ENCODE measurements at places on chromosomes 6 and 20. TPM values are rescaled to one million over a fixed set of nuclear protein-coding genes. Genes with fewer than 3 reads are reported as not detected.

DNA sequence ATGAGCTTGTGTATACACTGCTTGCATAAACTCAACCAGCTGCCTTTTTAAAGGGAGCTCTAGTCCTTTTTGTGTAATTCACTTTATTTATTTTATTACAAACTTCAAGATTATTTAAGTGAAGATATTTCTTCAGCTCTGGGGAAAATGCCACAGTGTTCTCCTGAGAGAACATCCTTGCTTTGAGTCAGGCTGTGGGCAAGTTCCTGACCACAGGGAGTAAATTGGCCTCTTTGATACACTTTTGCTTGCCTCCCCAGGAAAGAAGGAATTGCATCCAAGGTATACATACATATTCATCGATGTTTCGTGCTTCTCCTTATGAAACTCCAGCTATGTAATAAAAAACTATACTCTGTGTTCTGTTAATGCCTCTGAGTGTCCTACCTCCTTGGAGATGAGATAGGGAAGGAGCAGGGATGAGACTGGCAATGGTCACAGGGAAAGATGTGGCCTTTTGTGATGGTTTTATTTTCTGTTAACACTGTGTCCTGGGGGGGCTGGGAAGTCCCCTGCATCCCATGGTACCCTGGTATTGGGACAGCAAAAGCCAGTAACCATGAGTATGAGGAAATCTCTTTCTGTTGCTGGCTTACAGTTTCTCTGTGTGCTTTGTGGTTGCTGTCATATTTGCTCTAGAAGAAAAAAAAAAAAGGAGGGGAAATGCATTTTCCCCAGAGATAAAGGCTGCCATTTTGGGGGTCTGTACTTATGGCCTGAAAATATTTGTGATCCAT, 15.3 kb downstream of the TNFAIP3 start:
- no peak for DNase-seq

- no peak for DNase-seq
Observed at GRCh38 chr20:33217052-33217451, at the start of gene BPIFA3. Gene BPIFA3, plus strand, starts transcription at chr20:33217352. Its CDS starts 185 bp downstream, at chr20:33217537.

DNA sequence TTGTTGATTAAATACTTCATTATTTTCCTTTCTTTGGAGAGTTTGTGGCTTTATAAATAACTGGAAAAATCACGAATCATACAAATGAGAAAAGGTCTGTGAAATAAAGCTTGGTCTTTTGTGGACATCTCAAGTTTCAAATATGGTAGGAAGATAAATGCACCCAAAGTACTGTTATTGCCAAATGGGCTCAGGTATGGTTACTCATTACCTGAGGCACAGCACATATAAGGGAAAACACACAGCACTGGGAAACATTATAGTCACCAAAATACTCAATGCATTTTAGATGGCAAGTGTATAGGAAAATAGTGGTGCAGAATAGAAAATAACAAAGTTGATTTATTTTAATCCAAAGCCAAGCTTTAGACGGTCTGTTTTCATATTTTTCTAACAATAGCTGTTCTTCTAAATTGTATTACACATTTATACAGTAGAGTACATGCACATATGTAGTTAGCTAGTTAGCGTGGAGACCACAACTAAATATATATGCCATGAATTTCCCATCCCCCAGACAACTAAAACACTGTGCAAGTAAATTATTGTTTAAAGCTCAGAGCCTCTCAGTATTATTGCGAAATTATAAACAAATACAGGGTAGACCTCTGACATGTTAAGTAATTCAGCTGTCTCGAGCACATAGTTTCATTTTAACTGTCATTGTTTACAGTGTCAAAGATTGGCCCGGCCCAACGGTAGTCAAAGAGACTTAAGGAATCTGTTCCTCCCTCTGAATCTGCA, 336.0 kb downstream of the SYNE1 start:
- no peak for DNase-seq

GRCh38 chr20:3788685-3789155, 2.2 kb upstream of the CENPB start:
- no peak for DNase-seq

GRCh38 chr6:35209622-35210247, 4.0 kb upstream of the SCUBE3 start:
- DNase-seq: no peak

DNA sequence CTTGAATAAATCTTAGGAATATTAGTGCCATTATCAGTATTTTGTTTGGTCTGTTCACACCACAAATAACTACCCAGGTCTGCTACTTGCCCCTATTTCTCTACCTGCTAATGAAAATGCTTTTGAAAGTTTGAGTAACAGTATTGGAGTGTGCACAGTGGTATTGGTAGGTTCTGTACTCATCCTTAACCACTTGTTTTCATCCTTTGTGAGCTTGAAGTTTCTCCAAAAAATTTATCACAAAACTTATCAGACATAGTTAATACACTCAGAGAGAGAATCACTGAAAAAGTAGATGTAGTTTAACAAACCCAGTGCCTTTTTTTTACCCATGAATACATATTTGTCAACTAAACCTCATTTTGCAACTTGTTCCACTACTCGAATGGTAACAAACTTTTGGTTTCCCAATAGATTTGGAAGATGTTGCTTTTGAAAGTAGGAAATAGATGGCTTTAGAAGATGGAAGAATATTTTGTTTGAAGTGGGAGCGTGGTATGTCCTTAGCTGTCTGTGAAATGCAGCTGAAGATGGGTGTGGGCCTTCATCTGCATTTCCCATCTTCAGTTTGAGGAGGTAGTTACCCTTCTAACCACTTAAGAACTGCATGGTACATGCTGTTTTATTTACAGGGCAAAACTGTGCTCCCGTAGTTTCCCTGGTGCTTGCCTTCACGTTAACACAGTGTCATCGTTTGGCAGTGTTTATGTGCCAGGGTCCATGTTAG, 9.0 kb downstream of the PTPN1 start:
- no peak for DNase-seq

DNA sequence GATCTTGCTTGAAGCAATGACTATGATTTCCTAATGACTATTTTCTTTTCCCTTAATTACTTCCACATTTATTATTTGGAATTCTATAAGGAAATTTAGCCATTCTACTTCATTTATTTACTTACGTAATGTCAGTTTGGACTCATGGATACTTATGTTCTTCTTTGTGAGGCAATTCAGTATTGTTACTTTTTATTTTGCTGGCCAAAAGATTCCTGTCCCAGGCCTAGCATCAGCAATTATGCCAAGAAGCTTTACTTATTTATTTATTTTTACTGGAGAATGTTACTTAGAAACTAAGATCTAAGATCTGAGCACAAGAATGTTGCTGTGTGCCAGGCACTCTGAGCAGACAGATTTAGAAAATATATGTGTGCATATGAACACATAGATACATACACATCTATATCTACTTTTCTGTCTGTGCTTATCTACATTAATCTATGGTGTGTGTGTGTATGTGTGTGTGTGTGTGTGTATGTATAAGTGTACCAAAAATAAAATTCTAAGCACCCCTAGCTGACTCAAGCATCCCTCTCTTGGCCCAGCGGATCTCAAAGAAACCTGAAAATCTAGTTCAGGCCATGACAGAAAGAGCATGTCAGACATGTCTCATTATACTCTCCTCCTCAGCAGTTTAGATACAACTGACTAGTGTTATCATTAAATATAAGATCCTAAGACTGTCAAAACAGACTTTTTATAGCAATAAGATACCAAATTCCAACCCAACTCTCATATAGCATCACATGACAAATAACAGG, 640.0 kb upstream of the GJE1 start:
- no peak for DNase-seq

DNA sequence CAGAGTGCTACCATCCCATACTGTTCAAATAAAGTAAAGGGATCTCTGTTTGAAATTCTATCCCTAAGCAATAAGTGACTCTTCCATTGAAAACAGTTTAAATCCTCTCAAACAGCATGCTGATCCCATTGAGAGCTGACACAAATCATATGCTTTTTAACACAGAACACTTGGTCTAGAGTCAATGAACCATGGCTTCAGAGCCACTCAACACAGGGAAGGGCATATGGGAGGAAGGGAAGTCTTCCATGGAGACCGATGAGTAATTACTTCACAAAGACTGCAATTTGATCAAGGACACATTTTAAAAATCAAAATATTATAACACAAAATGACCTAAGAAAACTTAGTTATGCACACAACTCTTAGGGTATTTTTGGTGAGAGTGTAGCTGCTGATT, 1073.0 kb upstream of the MAP3K7 start:
- no peak for DNase-seq

GRCh38 chr20:15439551-15439950, 1102.1 kb upstream of the FLRT3 start:
- DNase-seq: no peak

- no peak for DNase-seq
Observed at GRCh38 chr6:22361576-22361975, 64.7 kb upstream of the PRL start.

DNA sequence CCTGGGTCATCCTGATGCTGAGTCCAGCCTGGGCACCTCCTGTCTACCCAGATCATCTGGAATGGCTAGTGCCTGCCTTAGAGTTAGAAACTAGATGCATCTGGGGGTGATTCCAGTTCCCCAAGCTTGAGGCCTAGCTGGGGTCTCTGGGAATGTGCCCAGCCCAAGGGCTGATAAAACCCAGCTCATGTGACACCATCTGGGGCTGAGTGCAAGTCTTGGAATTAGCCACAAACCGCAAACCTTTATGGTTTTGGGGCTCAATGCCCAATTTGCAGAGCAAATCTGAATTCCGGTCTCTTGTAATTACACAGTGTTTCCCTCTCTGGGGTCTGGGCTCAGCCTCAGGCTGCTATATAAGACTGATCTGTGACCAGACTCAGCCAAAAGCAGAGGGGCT, at the start of gene BPIFB4:
Gene BPIFB4 (plus strand): TSS at position 385 of the 400 bp plus-strand sequence. CDS start 1,884 bp downstream, outside the sequence.
- DNase-seq: no peak

DNA sequence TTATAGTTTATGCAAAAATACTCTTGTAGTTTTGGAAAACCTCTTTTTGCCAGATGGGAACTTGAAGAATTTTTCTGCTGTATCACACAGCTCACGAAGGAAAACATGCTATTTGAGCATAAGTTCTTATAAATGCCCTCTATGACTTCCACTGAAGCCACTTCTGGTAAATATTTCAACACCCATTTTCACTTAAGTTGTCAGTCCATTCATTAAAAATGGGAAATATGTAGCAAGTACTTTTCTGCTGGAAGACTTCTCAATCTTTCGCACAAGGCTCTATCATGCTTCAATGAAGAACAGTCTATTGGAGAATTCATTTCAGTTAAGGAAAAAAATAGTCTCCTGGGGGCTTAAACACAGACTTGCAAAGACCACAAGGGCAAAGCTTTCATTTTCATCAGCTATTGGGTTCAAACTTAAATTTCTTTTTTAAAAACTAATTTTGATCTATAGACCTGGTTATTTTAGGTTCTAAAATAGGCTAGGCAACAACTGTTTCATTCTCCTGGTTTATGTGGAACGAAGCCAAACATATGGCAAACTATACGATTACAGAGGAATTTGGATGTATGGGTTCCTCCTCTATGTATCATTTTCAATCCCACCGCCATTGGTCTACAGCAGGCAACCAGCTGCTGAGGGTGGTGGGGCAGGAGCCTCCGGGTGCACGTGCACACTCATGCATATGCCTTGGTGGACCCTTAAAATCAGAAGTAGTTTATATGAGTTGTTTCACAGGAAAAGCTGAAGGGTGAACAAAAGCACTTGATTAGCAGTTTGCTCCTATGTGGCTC, 38.7 kb downstream of the LAMA4 start:
- DNase-seq: no peak

DNA sequence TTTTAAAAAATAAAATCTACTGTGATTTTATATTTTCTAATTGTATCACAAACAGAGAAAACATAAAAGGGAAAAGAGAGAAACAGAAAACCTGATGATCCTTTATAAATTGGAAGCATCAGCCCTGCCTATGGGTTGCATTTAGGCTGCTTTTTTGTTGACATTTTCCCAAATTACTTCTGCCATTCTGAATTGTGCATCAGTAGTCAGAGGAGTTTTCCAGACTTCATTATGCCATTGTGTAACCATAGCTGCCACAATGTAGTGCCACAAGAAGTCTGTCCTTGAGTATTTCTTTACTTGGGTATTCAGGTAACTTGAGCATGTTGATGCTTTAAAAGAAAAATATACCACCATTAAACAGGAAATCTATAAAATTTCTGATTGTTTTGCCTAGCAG, 130.3 kb downstream of the HACE1 start:
- DNase-seq: no peak

GRCh38 chr6:52115891-52116604, 28.6 kb upstream of the PKHD1 start:
- no peak for DNase-seq

DNA sequence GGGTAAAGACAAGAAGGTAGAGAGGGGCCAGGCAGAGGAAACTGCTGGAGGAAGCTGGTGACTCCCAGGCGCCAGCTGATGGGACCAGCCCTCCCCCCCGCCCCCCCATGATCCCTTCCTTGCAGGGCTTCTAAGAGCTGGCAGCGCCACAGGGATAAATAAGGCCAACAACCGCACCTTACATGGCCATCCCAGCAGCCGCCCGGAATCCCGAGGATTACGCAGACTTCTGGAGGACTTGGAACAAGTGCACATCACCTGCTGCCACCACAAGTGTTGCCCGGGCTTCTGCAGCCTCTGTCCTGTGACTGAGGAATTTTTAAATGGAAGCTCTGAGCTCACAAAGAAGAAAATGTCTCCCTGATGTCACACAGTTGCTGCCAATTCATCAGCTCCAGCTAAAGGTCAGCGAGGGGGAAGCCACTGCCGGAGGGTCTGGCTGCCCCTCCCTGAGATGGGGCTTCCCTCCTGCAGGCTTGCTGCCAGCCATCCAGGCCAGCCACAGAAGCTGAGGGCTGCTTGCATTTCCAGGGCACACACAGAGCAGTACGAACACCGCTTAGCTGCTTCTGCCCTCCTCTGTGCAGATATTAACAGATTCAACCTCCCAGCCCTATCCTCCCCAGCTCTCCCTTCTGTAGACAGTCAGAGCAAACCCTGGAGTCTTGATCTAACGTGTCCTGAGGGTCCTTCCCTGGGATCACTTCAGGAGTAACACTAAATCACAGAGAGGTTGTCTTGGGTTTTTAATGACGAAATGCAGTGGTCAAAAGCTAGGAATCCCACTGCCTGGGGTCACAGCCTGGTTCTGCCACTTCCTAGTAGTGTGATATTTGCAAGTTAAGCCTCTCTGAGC, 38.6 kb upstream of the PIM1 start:
- no peak for DNase-seq

GRCh38 chr20:46572790-46573189, 22.3 kb upstream of the OCSTAMP start:
- no peak for DNase-seq

Gene CLIC5
- 0.07 TPM for total RNA-seq

Gene PKHD1
- not detected for total RNA-seq

Gene TAAR6
- total RNA-seq: not detected

Gene SAMD5
- total RNA-seq: 2.6 TPM

Gene ABHD16B
- total RNA-seq: not detected

Gene PPP1R3G
- 0.39 TPM for total RNA-seq

Gene PHACTR3
- total RNA-seq: not detected

Gene KCNB1
- under 0.01 TPM for total RNA-seq

Gene VNN1
- total RNA-seq: not detected

Gene GPSM3
- total RNA-seq: 7.1 TPM
